ENCODE measurements at places on chromosomes 2 and 18.

DNA sequence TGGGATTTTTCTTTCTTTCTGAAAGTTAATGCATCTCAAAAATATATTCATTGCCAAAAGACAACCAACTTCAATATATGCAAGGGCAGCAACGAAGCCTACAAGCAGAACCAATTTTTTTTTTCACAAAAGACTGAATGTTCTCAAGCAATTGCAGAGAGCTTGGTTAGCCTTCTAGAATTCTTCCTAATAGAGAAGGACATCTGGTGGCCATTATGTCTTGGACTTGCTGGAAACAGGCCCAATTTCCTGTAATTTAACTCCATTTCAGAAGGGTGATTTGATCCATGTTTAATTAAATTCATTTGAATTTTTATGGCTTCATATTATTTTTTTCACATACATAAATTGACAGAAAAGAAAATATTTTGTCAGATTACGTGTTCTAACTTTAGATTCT lies 208.0 kb downstream of the TPGS2 start:
- DNase-seq: no peak

DNA sequence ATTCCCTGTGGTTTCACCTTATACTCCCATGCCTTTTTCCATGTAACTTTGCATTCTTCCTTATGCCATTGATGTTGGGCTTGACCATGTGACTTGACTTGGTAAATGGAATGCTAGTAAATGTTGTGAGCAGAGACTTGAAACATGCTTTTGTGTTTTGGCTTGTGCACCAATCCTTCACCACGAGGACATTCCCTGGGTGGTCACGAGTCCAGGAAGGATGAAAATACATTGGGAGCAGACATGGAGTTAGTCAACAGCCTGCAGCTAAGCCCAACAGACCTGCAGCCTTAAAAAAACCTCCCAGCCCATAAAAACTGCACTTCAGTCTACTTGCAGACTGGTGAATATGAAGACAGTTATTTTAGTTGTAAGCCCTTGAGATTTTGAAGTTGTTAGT lies 116.5 kb upstream of the SPATS2L start:
- no peak for DNase-seq

DNA sequence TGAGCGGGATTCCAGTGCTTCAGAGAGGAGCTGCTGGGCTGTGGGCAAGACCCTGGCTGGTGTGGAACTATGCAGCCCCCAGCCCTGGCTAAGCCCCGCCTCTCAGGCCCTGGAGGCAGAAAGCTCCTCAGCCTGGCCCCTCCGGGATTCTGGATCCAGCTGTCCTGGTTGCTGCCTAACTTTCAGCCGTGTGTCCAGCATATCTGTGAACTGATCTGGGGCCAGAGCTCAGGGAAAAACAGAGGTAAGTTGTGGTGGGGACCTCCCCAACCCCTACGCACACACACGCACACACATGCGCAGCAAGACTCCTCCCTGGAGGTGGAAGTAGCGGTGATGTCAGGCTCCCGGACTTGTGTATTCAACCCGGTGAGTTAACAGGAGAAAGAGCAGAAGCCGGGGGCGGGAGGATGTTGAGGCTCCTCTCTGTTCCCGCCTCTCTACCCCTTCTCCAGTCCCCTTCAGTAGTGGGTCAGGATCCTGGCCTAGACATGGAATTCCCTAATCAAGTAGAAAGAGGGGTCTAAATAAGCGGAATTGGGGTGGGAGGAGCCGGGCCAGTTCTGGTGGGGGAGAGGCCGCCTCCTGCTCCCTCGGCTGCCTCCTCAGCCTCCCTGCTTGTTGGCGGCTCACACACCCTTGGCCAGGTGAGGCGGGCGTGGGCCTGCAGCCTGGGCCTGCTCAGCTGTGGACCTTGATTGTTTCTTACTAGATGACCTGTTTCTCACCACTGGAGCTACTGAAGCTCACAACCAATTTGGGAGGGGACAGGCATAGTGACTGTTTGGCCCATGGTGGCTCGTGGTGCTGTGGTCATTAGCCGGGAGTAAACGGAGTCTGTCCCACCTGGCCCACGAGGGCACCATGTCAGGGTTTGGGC lies 33.4 kb downstream of the SIX2 start:
- no peak for DNase-seq

DNA sequence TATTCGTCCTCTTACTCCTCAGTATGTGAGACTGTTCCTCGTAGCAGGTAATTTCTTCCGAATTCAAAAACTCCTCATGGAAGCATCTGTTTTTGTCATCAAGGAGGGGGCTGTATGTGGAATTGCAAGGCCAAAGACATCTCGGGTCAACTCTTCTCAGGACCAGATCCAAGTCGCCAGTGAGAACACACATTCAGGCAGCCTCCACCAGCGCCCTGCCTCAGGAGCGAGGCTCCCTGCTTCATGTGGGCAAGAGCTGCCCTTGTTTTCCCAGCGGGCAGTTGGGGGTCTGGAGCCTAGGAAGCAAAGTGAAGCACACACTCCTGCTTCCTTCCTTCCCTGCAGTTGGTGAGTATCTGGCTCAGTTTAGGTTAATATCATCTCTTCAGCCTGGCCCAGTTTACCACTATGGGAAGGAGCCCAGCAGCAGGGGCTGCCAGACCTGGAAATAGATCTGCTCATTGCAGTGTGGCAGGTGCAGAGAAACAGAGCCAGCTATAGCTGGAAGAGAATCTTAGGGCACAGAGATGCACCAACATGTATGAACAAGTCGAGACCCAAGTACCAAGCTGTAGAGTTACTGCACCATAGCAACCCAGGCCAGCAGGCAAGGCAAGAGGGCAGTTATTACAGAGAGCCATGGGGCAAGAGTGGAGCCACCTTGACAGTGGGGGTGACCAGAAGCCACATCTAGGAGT lies 25.3 kb downstream of the TMEM127 start:
- DNase-seq: no peak

DNA sequence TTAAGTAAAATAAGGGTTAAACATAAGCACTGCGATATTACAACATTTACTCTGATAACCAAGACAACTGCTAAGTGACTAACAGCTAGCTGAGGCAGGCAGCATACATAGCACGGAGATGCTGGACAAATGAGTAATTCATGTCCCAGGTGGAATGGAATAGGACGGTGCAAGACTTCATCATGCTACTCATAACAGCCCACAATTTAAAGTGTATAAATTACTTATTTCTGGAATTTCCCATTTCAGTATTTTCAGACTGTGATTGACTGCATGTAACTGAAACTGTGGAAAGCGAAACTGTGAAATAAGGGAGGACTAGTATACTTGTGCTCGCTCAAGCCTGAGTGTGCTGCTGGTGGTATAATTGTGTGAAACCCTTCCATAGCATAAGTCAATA lies 12.9 kb downstream of the IER3IP1 start:
- peak; percentile 18 for DNase-seq

- DNase-seq: no peak
Observed at GRCh38 chr2:27823569-27823968, 52.0 kb downstream of the MRPL33 start.

GRCh38 chr2:39107156-39107555 lies 13.7 kb downstream of the SOS1 start:
- DNase-seq: no peak
